ENCODE measurements at places on chromosomes 3 and 15.

- DNase-seq: no peak
Observed at GRCh38 chr3:197309528-197310361, 11.3 kb upstream of the DLG1 start.

GRCh38 chr3:112187300-112187699 lies 54.3 kb upstream of the GCSAM start:
- no peak for DNase-seq

DNA sequence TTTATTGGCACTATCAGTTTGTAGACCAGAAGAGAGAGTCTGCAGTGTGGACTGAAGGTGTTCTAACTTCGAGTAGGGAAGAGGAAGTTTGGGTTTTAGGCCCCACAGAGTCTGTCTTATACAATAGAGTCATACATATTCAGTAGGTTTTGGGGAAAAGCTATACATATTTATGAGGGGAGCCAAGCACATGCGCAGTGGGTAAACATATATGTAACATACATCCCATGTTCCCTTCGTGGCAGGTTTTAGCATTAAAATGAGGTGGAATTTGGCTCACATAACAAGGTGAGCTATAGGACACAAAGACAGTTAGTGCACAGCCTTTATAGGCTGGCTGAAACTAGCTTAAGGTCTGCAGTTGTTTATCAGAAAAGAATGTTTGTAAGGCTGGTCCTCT lies 4.9 kb downstream of the GALK2 start:
- DNase-seq: no peak

GRCh38 chr3:136630915-136631314 lies 121.3 kb downstream of the STAG1 start:
- no peak for DNase-seq

GRCh38 chr3:184322731-184323487 lies 8.5 kb downstream of the EIF4G1 start:
- DNase-seq: no peak

GRCh38 chr3:72768936-72769335 lies 79.3 kb downstream of the SHQ1 start:
- DNase-seq: no peak

DNA sequence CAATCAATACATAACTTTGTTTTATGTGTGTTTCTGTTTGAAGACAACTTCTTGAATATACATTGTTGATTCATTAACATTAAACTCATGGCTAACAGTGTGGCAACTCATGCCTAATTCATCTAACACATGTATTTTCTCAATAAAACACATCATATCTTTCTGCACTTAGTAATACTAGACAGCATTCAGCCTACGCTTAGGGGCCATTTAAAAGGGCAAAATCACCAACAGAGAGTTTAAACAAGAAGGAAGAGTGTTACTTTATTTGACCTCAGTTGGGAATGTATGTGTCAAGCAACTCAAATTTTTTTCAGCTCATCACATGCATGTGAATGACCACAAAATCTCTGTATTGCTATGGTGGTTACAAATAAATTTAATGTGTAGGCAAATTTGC lies 128.8 kb upstream of the AADACL2 start:
- DNase-seq: no peak

- no peak for DNase-seq
Observed at GRCh38 chr3:127788451-127788909, 33.8 kb downstream of the MGLL start.

DNA sequence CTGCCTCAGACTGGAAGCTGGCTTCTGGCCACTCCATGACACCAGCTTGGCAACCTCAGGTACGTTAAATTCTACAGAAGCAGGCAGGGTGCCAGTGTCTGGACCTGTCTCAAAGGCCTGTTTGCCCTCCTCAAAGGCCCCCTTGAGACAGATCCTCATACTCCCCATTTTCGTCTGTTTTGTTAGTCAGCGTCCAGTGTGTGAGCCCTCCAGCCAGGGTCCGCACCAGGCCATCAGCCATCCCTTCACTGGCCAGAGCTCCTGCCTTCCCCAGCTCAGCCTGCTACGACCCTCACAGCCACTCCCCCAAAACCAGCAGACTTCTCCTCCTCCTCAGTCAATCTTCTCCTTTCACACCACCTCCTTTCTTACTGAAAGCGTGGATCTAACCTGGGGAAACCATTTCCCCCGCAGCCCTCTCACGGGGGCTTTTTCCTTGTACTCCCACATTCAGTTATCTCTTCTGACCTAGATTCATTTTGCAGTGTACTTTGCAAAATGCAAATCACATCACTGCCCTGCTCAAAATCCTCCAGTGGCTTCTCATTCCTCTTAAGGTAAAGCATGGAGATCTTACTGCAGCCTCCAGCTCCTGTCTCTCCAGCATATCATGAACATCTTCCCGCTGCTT lies 66.1 kb upstream of the CTDSPL start:
- no peak for DNase-seq

DNA sequence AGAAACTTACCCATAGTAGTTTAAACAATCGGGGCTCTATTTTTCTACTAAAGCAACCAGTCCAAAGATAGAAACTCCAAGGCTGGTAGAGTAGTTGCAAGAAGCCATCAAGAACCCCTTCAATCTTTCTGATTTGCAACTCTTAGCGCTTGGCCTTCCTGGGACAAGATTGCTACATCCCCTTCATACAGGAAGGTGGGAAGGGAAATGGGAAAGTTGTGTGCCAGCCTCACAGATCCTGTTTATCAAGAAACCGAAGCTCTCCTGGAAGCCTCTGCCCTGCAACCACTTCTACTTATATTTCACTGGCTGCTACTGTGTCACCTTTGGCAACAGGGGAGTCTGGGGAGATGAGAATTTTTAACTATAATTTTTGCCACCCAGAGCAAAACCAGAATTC lies 46.2 kb downstream of the OSBPL10 start:
- no peak for DNase-seq

DNA sequence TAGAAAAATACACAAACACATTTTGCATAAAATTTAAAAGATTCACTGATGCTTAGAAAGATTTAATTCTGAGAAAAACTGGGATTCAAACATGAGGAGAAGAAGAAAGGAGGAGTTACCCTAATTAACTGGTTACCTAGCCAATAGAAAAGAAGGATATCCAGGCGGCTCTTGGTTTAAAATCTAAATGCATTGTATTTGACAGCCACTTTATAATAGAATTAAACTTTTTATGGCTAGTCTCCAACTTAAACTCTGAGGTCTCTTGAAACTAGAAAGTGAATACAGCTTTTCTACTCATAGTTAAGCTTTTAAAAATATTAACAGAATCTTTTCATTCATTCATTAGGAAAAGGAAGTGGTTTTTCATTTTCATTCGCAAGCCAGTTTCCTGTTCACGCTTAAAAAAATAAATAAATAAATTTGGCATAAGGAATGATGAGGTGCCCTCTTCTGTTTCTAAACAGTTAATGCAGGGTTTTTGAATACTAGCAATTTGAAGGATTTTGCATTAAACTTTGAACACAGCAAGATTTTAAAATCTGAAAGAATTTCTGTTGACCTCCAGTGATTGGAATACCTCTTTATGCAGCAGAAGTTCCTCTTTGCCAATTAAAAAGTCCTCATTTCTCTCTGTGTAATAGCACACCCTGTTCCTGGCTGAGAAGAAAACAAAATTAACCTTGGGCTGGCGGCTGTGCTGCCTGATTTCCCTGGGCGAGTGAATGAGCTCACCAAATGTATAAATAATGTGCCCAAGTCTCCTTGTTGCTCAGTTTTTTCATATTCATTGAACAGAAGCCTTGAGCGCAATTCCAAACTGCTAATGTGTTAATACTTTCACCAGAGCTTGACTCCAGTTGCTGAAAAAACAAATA lies 105.1 kb downstream of the ZMAT3 start:
- DNase-seq: no peak

DNA sequence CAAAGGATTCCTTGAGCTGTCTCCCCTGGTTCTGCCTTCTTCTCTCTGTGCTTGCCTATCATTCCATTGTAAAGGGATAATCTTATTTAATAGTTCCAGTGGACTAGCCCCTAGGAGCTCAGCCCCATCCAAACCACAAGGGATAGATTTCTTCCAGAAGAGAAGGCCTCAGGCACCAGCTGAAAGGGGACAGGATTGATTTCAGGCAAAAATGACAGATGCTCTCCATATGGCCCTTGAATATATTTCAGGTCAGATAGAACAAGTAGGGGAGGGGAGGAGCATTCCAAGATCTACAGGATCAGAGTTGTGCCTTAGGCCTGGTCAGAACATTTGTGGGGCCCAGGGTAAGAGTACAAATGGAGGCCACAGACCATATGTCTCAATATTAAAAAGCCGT lies 85.3 kb downstream of the RPLP1 start:
- DNase-seq: no peak

DNA sequence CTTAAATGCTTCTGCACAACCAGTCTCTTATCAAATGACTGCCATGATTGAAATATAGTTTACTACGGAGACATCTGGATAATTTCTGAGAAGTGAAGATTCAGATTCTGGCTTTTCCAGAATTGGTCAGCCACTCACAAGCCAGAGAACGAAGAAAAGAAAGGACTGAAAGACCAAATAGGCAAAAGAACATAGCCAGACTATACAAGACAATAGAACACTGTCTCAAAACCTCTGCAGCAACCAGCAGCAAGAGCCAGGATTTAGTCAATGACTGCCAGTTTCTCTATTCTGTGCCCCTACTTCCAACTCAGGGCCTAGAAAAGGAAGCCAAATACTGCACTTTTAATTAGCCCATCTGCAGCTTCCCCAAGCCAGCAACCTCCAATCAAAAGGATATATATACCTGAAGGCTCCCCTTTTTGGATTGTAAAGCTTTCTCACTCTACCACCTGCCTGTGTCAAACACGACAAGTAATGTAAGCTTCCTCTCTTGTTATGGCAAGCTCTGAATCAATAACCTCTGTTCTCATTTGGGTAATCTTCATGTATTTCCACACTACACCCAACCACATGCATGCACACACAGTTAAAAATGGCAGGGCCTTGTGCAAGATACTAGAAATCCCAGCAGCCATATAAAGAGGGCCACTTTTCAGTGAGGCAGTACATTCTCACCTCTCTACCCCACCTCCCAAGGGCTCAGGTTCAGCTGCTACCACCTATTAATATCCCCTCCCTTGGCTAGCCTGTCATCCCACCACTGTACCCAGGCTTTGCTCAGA lies 97.1 kb downstream of the ERC2 start:
- DNase-seq: no peak

DNA sequence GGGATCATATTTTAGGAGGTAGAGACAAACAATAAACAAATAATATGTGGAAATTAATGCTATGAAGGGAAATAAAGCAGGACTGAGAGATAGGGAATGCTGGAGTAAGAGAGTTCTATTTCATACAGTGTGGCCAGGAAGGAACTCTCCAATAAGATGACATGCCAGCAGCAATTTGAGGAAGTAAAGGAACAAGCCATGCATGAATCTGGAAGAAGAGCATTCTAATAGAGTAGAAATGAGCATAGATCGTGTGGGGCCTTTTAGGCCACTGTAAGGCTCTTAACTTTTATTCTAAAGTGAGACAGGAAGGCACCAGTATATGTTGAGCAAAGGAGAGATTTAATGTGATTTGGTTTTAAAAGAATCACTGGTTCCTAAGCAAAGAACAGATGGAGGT lies 126.3 kb downstream of the DMXL2 start:
- DNase-seq: no peak

- no peak for DNase-seq
Observed at GRCh38 chr3:2968475-2968874, 141.7 kb downstream of the IL5RA start.

- DNase-seq: no peak
Observed at GRCh38 chr3:141427764-141428163, 59.1 kb upstream of the RASA2 start.

DNA sequence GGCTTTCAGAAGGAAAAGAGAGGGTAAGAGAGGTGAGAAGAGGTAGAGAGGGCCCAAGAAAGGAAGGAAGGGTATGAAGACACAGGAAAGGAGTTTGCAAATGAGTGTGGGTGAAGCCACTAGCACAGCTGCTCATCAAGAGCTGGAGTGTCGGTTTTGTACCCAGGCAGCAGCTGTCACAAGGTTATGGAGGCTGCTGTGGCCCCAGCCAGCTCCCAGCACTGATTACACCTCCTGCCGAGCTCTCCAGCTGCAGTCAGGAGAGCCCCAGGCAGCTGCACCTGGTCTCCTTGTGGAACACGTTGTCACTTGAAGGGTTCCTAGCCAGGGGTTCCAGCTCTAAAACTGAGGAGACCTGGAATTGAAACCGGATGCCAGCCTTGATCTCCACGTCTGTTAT lies 60.4 kb upstream of the CHD2 start:
- no peak for DNase-seq

DNA sequence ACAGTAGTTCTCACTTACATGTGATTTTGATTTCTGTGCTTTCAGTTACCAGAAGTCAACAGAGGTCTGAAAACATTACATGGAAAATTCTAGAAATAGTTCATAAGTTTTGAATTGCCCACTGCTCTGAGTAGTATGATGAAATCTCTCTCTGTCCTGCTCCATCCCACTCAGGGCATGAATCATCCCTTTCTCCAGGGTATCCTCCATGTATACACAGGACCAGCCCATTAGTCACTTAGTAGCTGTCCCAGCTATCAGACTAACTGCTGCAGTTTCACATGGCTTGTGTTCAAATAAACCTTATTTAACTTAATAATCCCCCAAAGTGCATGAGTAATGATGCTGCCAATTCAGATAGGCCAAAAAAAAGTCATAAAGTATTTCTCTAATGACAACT lies 38.6 kb downstream of the EPHA3 start:
- DNase-seq: no peak

- DNase-seq: no peak
Observed at GRCh38 chr3:31232055-31233025, 300.4 kb upstream of the STT3B start.
